Body of pancreas (tissue), 4 donors: ENCODE measurements at places on chromosomes 11 and 22. TPM values are rescaled to one million over a fixed set of nuclear protein-coding genes. Genes with fewer than 3 reads are reported as not detected.

GRCh38 chr22:24008022-24008283 is 2.7 kb upstream of the GSTT4 start:
- DNase-seq: no peak

DNA sequence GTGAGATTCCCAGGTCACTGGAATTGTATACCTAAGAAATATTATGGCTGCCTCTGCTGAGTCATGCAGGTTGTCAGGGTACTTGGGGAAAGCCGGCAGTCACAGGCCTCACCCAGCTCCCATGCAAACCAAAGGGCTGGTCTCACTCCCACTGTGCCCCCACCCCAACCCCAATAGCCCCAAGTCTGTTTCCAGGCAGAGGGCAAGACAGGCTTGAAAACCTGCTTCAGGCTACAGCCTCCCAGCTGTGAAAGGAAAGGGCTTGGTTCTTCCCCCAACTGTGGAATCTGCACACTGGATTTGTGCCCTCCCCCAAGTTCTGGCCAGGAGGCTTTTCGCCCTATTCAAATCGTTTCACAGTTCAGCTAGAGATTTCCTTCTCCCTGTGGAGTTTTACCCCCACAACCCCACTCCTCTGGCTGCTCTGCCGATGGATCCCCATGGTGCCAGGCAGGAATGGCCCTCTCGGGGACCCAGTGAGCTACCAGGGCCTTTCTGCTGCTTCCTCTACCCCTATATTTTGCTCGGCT is 37.0 kb upstream of the ABTB2 start:
- no peak for DNase-seq

DNA sequence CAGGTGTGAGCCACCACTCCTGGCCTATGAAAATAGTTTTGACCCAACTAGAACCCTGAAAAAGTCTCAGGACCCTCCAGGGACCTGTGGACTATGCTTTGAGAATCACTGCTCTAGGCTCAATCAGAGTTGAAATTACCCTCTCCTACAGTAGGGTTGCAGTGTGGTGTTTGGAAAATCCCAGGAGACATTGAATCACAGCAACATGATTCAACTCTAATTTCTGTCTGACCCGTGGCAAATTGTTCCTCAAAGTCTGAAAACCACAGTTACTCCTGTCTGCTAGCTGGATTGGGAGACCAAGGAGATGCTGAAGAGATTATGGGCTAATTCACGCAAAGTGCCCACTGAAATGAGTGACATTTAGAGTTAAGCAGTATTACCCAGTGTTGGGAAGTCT is 5.4 kb upstream of the MTMR3 start:
- no peak for DNase-seq

- no peak for DNase-seq
Observed at GRCh38 chr11:64923151-64923661, 1.3 kb upstream of the PPP2R5B start.

DNA sequence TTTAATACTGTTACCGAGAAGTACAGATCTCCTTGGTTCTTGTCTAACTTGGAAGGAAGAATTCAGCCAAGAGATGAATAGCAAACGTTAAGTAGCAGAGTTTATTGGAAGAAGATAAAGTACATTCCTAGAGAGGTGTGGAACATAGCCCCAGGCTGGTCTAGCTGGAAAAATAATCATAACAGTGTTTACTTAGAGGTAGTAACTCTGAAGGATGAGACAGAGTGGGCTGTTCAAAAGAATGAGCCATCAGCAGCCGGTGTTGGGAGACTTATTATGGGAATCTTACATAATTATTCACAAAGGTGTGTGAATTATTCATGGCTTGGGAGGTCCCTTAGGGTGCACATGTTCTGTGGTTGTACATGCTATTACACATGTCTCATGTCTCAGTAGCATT is 276.5 kb downstream of the LUZP2 start:
- DNase-seq: no peak

DNA sequence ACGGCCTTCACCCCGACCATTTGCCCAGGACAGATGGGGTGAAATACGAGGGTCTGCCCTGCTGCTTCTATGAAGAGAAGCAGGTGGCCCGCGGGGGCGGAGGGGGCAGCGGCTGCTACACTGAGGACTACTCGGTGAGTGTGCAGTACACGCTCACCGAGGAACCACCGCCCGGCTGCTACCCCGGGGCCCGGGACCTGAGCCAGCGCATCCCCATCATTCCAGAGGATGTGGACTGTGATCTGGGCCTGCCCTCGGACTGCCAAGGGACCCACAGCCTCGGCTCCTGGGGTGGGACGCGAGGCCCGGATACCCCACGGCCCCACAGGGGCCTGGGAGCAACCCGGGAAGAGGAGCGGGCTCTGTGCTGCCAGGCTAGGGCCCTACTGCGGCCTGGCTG is 11.2 kb downstream of the C22orf31 start:
- no peak for DNase-seq

GRCh38 chr11:18288911-18289310 is 22.8 kb downstream of the SAA1 start:
- DNase-seq: no peak

GRCh38 chr22:28962042-28962554 is 78.7 kb downstream of the ZNRF3 start:
- DNase-seq: no peak

GRCh38 chr11:126475014-126475991 is 119.8 kb downstream of the ST3GAL4 start:
- no peak for DNase-seq

- DNase-seq: no peak
Observed at GRCh38 chr22:27846248-27846757, 44.7 kb upstream of the MN1 start.

DNA sequence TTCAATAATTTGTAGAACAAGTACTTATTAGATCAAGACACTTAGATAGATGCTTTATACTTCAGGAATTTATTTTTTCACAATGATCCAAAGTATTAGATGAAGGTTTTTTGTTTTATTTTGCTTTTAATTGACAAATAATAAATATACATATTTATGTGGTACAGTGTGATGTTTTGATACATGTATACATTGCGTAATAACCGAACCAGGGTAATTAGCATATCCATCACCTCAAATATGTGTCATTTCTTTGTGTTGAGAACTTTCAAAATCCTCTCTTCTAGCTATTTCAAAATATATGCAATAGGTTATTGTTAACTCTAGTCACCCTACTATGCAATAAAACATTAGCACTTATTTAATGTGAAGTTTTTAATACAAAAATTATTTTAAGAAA is 21.4 kb downstream of the TRIM5 start:
- no peak for DNase-seq

DNA sequence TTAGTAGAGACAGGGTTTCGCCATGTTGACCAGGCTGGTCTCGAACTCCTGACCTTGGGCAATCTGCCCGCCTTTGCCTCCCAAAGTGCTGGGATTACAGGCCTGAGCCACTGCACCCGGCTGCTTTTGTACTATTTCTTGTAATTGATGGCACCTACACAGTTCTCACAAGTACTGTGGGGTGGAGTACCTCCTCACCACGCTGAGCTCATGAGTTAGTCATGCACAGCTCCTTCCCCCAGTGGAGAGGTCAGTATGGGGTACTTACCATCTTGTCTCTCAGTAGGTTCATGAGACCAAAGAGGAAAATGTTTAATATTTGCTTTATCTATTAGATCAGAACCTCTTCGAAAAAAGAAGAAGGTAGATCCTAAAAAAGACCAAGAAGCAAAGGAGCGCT is 2.1 kb downstream of the MRPL40 start:
- no peak for DNase-seq

GRCh38 chr11:71304045-71304444 is 51.7 kb upstream of the SHANK2 start:
- no peak for DNase-seq

DNA sequence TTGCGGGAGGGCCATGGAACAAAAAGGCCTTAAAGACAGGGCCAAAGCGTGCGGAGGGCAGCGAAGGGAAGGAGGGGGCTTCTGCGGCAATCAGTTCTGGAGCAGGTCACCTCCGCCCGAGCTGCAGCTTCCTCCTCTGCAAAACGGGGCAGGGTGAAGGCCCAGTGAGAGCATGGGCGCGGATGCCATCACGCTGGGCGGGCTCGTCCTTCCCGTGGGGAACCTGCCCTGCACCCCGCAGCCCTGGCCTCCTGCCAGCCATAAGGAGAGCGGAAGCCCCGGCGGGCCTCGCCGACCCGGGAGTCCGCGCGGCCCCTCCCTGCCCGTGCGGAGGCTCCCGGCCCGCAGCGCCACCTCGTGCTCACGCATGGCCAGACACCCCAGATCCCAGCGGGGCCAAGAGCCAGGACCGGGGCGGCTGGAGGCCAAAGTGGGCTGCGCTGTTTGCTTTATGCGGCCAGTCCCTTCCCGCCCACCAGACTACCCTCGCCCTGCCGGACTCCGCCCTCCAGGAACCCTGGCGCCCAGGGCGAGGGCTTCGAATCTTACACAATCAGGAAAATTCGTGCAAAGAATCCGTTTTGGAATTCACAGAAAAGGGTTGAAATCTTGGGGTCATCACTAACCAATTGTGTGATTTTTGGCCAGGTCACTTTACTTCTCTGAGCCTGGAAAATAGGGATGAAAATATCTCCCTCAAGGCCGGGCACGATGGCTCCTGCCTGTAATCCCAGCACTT is 16.1 kb downstream of the TSKU start:
- DNase-seq: peak; percentile 88

DNA sequence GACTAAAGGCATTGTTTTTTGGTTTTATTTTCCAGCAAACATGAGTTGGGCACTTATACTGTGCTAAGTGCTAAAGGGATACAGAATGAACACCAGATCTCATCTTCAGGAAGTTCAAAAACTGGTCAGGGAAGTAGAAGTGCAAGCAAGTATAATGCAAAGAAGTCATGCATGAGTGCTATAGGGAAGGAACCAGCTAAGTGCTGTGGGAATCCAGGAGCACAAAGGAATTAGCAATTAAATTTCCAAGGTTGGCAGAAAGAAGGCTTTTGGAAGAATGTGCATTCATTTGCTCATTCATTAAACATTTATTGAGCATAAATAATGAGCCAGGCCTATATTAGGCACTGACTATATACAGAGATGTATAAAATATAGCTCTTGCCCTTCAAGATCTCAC is 143.7 kb upstream of the ARHGAP42 start:
- DNase-seq: no peak

GRCh38 chr22:37273846-37274225 is 8.5 kb upstream of the CYTH4 start:
- no peak for DNase-seq

LRRN4CL gene
- 4.6 TPM for total RNA-seq

CLMP gene
- total RNA-seq: 10.1 TPM

SMC1B gene
- not detected for total RNA-seq

SLC2A11 gene
- total RNA-seq: 23.6 TPM

TTC12 gene
- total RNA-seq: 22.3 TPM

CATSPER1 gene
- not detected for total RNA-seq

HSPB2 gene
- total RNA-seq: not detected

ROBO3 gene
- 1.3 TPM for total RNA-seq

C11orf21 gene
- 0.26 TPM for total RNA-seq
